ENCODE measurements at places on chromosomes 11 and 22.

- peak; percentile 97 for DNase-seq
Measured at GRCh38 chr11:47378010-47378835, at the start of gene SPI1. Gene SPI1, minus strand, starts transcription at chr11:47378547. Its CDS starts 194 bp downstream, at chr11:47378353.

- DNase-seq: no peak
Measured at GRCh38 chr22:19139001-19139356, 5.5 kb downstream of the ESS2 start.

GRCh38 chr11:70483077-70483861, 84.9 kb downstream of the CTTN start:
- peak; percentile 72 for DNase-seq

DNA sequence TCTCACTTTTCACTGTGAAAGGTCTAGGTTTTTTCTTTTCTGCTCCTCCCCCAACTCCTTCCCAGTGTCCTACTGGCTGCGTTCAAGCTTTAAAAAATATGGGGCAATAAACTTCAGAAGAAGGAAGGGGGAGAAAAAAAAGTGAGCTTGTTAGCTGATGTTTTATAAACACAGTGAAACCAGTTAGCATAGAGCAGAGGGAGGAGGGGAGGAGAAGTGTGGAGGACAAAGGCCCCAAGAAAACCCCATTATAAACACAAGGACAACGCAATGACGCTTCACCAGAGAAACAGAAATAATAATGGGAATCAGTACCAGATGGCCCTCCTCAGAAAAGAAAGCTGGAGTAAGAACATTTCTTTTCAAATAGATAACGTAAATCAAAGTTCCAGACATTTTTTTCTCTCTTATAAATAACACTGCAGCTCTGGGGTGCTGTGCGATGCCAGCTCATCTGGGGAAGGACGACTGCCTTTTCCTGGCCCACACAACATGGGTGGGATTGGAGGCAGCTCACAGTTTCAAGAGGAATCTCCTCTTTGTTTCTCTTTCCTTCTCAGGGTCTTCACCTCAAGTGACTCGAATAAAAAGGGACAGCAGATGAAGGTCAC, 235.4 kb upstream of the NARS2 start:
- DNase-seq: no peak

GRCh38 chr11:107151158-107151557, 132.9 kb upstream of the GUCY1A2 start:
- DNase-seq: no peak

GRCh38 chr22:40332319-40332781, 13.9 kb upstream of the ADSL start:
- DNase-seq: no peak

GRCh38 chr11:69201066-69201365, 45.3 kb downstream of the SMIM38 start:
- DNase-seq: no peak

- DNase-seq: no peak
Measured at GRCh38 chr11:74559934-74560309, 32.5 kb upstream of the POLD3 start.

GRCh38 chr11:111911563-111912401, at the start of gene CRYAB:
Gene CRYAB, minus strand, starts transcription at chr11:111911770. Its CDS starts 46 bp downstream, at chr11:111911724.
- DNase-seq: no peak

DNA sequence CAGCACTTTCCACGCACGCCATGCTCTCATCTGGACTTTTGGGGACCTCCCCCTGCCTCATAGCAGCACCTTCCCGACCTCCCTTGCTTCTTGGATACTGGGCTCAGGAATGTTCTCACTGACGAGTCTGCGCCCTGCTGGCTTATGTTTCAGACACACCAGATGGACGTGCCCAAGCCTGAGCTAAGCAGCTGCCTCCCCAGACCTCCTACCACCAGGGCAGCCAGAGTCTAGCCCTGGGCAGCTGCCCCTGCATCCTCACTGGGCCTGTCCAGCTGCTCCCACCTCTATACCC, 13.2 kb upstream of the RGL4 start:
- DNase-seq: no peak

DNA sequence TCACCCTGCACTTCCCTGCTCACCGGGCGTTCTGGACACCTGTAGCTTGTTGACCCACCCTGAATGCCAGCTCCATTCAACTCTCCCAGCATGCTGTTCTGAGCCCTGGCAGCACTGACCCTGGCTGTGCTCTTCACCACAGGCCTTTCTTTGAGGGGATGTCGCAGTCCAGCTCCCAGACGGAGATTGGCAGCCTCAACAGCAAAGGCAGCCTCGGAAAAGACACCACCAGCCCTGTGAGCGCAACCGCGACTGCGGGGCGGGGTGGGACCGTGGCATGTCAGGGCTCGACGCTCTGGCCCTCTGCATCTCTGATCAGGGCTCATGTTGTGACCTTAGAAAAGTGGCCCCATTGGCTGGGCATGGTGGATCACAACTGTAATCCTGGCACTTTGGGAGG, 47.4 kb upstream of the RAB1B start:
- no peak for DNase-seq

- no peak for DNase-seq
Measured at GRCh38 chr11:93370260-93370659, 39.7 kb downstream of the DEUP1 start.

DNA sequence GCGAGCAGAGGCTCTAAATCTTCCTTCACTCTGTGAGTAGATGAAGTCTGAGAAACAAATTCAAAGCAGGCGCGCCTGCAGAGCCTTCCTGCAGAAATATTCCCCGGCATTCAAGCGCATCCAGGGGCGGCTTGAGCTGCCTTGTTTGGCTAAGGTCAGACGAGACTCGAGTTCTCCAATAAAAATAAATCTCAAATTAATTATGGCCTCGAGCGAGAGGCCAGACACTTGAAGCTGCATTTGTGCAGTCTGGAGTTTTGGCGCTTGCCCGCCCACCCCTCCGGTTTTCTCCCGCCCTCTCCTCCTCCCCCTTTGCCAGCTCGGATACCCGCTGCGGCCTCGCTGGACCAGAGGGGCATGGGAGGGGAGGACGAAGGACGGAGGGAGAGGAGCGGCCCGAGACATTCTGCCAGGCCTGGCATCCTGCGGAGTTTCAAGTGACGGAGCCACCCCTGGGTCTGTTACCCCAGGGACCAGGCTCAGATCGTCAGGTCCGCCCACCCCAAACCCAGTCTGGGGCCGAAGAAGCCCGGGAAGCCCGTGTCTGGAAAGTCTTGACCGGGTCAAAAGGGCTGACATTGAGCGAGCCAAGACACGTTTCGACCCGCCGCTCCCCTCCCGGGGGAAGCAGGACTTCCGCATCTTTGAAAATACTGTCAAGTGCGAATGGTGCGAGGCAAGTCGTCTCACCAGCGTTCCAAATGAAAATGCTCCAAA, 3.8 kb upstream of the FLI1 start:
- no peak for DNase-seq

DNA sequence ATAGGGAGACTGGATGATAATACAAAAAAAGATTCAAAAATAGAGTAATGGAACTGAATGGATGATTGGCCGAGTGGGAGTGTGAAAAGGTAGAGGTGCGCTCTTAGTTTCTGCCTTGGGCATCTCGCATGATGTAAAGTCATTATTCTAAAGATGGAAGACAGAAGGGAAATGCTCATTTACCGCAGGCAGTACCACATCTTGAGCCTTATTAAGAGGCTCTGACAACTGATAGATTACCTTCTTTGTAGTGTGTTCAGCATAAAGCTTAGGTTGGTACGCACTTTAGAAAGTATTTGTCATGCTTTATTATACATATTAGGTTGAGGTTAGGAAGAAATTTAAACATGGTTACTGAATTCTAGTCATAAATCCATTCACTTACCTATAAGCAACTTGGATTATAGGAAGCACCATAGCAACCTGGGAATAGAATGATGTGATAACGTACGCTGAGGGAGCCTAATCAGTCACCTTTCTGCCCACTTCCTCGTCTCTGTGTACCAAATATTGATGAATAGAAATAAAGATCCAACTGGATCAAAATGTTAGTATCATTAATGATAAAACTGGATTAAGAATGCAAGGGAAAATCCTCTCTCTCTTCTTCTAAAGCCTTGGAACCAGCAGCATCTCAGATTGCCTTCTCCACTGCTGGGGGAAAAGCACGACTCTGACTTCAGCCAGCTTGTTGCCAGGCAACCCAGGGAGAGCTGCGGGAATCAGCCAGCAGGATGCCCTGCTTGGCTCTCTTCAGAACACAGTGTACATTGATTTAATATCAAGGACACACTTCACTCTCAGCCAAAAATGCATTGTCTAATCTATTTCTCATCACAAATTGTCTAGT, 29.0 kb upstream of the VWA5A start:
- no peak for DNase-seq

DNA sequence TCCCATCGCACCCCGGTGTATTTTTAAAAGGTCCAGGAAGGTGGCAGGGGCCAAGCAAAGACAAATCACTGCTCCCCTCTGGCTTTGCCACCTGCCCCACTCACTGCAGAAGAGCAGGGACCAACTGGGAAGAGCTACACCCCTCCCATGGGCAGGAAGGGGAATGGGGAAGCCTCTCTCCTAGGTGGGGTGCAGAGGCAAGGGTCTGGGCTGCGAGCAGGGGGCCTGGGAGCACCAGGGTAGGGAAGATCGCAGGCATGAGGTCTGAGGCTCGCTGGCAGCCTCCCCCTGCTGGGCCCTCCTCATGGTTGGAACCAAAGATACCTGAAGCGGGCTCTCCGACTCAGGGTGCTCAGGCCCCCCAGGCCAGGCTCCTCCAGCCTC, 36.8 kb downstream of the PISD start:
- DNase-seq: no peak

- DNase-seq: no peak
Measured at GRCh38 chr11:28860893-28861292, 752.7 kb downstream of the METTL15 start.

DNA sequence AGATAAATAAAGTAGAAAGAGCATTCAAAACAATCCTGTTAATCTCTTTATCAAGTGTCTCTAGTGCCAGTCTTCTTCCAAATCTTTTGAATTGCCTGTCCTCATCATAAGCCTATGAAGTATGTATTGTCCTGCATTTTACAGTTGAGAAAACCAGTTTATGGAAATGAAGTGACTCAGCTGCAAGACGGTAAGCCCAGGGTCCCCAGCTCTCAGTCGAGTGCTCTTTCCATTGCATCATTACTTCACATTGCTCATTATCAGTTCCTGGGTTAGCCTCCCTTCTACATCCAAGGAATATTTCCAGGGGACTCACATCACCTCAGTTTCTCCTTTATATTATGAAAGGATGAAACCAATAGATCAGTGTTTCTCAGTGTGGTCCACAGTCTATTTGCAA, 9.1 kb upstream of the P4HA3 start:
- DNase-seq: no peak

DNA sequence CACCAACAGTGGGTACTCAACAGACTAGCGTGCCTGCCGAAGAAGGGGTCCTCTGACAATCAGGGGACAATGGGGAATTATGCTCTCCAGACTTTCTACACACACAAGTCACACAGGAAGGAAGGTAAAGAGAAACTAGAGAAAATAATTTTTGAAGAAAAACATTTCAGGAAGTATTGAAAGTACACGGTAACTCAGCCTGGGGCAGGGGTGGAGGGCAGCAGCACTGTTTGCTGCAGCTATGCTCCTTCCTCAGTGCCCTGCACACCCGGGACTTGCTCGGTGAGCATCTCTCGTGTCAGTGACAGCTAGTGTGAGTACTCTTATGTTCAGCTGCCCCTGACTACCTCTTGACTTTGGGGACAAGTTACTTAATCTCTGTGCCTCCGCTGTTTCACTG, 18.0 kb upstream of the APOA1 start:
- DNase-seq: no peak

GRCh38 chr11:85769771-85770170, 41.2 kb downstream of the SYTL2 start:
- DNase-seq: no peak

DNA sequence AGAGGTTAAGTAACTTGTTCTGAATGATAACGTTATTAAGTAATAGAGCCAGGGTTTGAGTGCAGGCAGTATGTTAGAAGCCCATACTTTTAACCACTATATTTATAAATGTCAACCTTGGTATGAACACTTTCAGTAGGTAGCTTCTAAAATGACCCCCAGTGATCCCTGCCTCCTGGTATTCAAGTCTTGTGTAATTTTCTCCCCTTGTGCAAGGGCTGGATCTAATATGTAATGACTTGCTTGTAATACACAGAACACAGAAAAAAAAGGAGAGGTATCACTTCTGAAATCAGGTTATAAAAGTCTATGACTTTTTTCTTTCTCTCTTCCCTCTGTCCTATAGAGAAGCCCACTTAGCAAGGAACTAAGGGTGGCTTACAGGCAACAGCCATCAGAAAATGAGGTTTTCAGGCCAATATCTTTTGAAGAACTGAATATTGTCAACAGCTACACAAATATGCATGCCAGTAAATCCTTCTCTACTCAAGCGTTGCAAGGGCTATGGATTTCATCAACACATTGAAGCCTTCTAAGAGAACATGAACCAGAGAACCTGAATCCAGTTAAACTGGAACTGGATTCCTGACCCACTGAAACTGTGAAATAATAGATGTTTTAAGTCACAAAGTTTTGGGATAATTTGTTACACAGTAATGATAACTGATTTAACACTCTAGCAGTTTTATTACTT, 712.3 kb downstream of the METTL15 start:
- DNase-seq: no peak
